ENCODE measurements at places on chromosomes 2 and 18.

- DNase-seq, result peak; percentile 68
Measured at GRCh38 chr2:191030521-191031154, 16.7 kb upstream of the STAT1 start.

DNA sequence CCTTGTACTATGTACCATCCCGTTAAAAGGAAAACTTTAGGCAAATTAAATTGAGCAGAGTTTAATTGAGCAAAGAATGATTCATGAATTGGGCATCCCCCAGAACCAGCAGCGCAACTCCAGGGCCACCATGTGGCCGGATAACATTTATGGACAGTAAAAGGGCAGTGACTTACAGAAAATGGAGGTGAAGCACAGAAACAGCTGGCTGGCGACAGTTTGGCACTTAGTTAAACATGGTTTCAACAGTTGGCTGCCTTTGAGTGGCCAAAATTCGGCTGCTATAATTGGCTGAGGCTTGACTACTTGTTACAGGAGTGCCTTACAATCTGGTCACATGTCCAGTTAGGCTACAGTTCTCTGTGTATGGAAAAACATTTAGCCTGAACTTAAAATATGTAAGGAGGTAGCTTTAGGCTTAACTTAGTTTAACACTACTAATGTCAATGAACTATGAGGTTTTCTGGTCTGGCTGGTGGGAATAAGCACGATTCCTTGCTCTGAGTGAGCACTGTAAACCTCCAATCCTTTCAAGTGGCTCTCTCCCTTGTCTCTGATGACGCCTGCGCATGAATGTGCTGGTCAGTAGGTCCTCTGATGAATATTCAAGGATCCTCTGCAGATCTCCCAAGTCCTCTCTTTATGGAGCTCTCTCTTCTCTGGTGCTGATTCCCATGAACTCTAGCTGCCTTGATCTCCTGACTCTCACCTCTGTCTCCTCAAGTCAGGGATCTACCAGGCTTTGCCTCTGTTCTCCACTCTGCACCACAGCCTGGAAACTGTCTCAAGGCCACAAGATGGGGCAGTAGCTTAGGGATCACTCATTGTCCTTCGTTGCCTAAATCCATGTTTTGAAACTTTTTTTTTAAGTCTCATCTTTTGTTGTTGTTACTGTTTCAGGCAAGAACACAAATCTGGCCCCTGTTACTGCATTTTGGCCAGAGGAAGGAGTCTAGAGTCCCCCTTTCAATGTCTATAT, 24.4 kb upstream of the RAB31 start:
- DNase-seq, result peak; percentile 88

DNA sequence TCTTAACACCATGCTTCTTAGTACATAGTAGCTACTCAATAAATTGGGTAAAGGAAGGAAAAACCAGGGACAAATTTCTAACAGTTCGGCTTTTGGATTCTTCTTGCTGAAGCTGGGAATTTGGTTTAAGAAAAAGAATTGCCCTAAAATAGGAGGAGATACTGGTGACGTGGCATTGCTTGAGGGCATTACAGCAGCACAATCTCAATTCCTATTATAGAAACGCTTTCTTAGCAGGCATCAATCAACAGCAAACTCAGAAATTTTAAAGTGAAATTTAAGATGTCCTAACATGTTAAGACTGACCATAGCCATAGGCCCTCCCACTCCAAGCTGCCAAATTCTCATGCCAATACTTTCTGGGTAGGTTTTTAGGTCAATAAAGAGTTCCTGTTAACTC, 169.5 kb downstream of the SRBD1 start:
- no peak for DNase-seq

GRCh38 chr18:49907346-49907929, 94.1 kb upstream of the ACAA2 start:
- DNase-seq, result peak; percentile 38

- DNase-seq, result no peak
Measured at GRCh38 chr2:141957827-141958450, 172.9 kb downstream of the LRP1B start.

GRCh38 chr18:56217406-56217805, 421.0 kb downstream of the TXNL1 start:
- no peak for DNase-seq

- DNase-seq, result no peak
Measured at GRCh38 chr2:1375794-1376193, 37.5 kb upstream of the TPO start.

DNA sequence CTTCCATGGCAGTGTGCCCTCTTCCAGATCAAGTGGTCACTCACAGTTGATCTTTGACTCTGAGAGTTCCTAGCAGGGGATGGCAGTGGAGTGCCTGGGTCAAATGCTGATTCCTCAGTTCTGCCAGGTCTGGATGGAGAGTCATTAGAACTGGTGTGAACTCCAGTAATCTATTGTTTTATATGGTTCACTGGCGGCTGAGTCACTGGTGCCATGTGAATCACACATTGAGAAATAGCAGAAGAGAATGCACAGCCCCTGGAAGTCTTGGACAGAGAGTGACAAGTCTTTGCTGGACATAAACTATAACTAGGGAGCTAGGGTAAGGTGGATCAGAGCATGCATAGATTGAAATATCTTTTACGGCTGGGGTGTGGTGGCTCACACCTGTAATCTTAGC, 86.9 kb downstream of the EIF2AK3 start:
- DNase-seq, result peak; percentile 69

- peak; percentile 68 for DNase-seq
Measured at GRCh38 chr18:446941-447560, 53.5 kb downstream of the COLEC12 start.

- DNase-seq, result no peak
Measured at GRCh38 chr2:179692610-179693009, 168.8 kb downstream of the ZNF385B start.

GRCh38 chr2:181178823-181179412, 198.5 kb downstream of the UBE2E3 start:
- no peak for DNase-seq

DNA sequence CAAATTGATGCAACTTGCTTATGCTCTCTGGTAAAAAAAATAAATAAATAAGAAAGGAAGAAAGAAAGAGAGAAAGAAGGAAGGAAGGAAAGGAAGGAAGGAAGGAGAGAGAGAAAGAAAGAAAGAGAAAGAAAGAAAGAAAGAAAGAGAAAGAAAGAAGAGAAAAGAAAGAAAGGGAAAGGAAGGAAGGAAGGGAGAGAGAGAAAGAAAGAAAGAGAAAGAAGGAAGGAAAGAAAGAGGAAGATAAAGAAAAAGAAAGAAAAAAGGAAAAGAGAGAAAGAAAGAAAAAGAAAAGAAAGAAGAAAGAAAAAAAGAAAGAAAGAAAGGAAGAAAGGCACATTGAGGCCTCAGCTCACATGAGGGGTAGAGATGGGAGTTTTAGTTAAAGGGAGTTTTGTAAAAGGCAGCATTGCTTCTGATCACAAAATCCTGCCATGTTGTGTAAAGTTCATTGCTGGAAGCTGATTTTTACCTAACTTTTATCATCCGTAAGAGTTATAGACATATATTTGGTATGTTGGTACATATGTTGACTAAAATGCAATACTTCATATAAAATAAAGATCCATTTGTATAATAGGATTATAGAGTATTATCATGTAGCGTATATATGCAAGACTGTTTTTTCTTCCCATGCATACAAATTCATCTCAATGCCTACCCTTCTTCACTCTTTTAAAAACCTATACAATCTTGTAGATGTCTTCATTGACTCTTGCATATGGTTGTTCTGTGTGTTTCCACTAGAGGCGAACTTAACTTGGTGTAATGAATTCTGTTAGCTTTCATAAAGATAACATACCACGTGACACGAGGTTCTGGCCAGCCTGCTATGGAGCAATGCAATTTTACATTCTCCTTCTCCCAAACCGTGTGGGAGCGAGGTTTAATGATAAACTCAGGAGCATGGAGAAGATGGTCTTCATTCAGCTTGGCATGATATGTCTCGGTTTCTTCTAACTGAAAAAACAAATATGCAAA, 32.8 kb downstream of the MYOM1 start:
- peak; percentile 57 for DNase-seq

- no peak for DNase-seq
Measured at GRCh38 chr2:2812117-2812516, 481.0 kb upstream of the MYT1L start.

DNA sequence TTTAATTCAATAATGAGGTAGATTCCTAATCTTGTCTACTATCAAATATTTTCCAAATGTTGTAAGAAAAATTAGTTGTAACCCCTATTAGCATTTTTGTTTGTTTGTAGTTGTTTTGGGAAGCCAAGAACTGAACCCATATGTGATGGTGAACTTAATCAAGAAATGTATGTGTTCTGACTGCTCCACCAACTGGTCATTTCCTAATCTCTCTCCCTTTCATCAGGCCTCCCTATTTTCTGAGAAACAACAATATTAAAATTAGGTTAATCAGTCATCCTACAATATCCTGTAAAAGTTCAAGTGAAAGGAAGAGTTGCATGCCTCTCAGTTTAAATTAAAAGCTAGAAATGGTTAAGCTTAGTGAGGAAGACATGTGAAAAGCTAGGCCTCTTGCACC, 504.0 kb downstream of the EPHA4 start:
- DNase-seq, result no peak

GRCh38 chr18:3114451-3114850, 101.5 kb upstream of the LPIN2 start:
- no peak for DNase-seq

DNA sequence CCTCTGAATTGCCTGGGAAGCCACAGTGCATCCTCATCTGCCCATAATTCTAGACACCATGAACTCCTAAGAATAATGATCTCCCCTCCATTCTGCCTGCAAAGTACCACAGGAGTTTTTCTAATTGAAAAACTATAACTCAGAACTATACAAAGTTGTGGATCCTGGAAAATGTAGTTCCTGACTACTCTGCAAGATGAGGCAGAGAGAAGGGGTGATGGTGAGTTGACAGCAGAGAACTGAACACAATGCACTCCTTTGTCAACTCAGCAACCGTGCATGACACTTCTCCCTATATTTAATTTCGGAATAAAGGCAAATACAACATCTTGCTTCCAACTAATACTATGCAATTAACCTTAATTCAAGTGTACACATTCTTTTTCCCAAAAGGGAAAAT, 471.1 kb upstream of the FAM98A start:
- no peak for DNase-seq

DNA sequence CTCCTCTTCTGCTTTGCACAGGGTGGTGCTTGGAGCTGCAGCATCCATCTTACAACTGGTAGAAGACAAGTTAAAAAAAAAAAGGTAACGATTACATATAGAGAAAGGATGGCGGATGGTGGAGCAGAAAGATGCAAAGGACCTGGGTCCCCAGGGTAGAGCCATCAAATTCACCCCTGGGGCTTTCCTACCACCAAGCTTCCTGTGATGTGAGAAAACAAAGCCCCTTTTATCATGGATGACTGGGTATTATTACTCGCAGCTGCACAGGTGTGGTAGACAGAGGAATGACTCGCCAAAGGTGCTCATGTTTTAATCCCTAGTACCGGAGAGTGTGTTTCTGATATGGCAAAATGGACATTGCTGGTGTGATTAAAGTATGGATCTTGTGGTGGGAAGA, 1.3 kb upstream of the ACOXL start:
- DNase-seq, result no peak

GRCh38 chr2:157302492-157303099, 23.0 kb downstream of the ERMN start:
- peak; percentile 68 for DNase-seq

DNA sequence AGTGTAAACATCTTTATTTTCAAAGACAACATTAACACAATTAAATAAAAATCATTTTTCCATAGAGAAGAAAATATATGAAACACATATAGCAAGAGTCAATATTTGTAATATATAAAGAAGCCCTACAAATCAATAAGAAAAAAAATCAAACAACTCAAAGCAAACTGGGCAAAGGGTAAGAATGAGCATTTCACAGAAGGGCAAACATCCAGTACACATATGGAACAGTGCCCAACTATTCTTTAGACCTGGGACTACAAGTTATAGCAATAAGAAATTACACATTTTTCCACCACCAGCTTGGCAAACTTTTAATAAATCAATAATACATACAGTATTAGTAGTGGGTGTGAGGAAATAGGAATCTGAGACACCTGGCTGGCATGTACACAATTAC, 324.1 kb downstream of the CYP26B1 start:
- no peak for DNase-seq

DNA sequence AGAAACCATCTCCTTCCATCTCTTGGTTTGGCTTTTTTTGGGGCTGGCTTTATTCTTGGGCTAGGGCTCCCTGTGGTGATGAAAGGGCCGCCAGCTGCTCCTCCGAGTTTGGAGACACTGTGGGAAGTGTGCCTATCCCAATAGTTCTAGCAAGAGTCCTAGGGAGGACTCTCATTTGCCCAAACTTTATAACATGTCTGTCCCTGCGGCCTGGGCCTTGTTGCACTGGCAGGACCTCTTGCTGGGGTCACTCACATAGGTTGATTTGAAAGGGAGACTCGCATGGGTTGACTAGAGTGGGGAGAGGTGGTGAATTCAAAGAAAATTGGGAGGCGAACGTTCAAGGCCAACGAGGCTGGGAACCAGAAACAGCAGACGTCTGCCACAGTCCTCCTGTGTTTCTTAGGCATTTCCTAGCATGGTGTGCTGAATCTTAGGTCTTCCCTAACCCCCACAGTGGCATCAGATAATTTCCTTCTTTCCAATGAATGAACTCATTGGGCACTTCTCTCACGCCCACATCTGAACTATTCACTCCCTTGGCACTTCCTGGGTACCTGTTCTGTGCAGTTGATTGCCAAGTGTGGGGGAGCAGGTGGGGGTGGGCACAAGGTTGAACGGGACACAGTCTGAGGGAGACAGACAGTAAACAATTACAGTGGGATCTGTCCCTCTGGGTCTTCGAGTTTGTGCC, 26.8 kb downstream of the NIFK start:
- DNase-seq, result no peak

- peak; percentile 83 for DNase-seq
Measured at GRCh38 chr2:47771211-47771610, 11.7 kb upstream of the MSH6 start.

- peak; percentile 77 for DNase-seq
Measured at GRCh38 chr18:47772374-47773248, 157.8 kb downstream of the SMAD2 start.

- DNase-seq, result no peak
Measured at GRCh38 chr18:9333441-9334328, 888 bp upstream of the TWSG1 start.

- DNase-seq, result peak; percentile 56
Measured at GRCh38 chr2:204673877-204674276, 128.6 kb downstream of the PARD3B start.

GRCh38 chr2:46821600-46821999, 94.0 kb downstream of the MCFD2 start:
- no peak for DNase-seq

- no peak for DNase-seq
Measured at GRCh38 chr2:107992069-107992468, 5.7 kb downstream of the SLC5A7 start.
